ENCODE measurements at places on chromosomes 6 and 20.

- no peak for DNase-seq
These were observed 164.5 kb downstream of the GRM4 start for GRCh38 chr6:33981421-33981820.

DNA sequence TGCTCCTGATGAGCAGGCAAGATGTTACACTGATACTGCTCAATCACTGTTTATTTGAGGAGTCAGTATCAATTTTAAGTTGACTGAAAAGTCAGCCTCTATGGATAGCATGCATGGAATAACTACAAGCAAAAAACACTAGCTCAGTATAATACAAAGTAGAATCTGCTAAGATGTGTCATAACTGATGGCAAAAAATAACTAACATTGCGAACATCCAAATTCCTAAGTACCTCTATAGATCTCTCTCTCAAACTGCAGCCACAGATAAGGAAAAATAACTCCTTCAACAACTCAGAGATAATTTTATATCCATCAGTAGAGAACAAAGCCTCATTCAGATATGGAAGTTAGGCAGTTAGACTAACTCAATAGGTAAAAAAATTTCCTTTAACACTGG, 16.3 kb downstream of the HDAC2 start:
- no peak for DNase-seq

GRCh38 chr6:71478834-71479541, 190.4 kb downstream of the OGFRL1 start:
- no peak for DNase-seq

DNA sequence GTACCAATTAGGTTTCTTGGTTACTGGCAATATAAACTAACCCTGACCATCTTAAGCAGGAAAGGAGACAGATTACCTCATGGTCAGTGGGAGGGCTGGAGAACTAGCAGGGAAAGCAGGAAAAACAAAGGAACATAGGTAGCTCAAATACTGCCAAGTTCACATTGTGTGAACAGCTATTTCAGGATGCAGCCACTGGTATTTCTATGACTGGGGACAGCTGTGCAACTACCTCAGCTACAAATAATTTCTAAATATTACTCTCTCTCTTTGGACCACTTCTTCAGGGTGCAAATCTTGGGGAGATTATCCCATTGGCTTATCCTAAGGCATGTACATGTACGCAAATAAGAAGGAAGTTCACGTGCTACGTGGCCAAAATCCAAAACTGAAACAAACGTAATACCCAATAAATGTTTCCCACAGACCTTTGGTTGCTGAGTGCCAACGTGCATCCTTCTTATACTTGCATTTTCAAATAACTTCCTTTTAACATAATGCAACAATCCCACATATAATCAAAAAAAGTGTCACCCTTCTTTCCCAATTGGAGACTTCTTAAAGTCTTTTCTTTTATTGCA, 180.9 kb downstream of the PHF3 start:
- no peak for DNase-seq

GRCh38 chr20:45354423-45355208, 6.4 kb upstream of the SDC4 start:
- DNase-seq = no peak

DNA sequence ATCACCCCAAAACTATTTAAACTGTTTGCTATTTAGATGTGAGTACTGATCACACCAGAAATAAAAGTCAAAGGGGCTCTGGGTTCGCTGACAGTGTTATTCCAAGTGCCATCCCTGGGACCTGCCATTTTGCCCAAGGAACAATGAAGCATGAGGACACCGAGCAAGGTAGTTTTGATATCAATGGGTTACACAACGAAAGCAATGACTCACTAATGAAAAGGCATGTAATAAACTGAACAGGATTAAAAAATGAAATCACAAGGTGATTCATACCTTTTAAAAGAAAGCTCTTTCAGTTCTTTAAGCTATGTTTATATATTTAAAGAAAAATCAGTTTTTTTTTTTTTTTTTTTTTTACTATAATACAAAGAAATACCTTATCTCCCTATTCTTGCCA, 102.0 kb downstream of the HS3ST5 start:
- DNase-seq = no peak

DNA sequence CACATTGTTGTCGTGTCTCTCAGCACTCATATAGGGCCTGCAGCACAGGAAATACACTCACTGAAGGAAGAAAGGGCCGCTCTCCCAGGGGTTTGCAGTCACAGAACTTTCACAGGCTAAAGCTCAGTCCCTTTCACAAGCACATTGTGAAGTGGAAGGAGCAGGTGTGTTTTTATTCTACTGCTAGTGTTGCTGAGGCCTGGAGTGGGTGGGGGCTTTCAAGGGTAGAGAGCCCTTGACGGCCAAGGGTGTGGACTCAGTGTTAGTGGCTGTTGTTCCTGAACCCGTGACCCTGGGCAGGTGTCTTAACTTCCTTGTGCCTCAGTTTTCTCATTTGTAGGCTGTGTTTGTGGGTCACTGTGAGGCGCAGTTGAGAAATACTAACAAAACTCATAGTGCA, 66.2 kb upstream of the SLC22A1 start:
- DNase-seq = no peak

DNA sequence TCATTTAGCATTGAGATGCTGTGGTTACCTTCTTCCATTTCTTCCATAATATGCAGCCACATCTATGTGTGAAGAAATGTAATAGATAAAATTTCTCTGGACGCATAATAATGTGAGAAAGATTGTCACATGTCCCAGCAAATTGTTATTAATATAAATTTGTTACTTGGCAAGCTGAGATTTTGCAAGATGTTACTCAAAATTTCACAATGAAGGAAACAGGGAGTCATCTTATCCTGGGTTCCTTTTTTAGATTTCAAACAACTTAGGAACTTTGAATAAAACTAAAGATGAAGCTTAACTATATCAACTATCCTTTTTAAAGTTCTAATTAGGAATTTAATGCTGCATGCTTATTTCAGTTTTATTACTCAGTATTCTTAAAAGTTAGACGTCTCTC, 3.6 kb downstream of the ESR1 start:
- DNase-seq = no peak

DNA sequence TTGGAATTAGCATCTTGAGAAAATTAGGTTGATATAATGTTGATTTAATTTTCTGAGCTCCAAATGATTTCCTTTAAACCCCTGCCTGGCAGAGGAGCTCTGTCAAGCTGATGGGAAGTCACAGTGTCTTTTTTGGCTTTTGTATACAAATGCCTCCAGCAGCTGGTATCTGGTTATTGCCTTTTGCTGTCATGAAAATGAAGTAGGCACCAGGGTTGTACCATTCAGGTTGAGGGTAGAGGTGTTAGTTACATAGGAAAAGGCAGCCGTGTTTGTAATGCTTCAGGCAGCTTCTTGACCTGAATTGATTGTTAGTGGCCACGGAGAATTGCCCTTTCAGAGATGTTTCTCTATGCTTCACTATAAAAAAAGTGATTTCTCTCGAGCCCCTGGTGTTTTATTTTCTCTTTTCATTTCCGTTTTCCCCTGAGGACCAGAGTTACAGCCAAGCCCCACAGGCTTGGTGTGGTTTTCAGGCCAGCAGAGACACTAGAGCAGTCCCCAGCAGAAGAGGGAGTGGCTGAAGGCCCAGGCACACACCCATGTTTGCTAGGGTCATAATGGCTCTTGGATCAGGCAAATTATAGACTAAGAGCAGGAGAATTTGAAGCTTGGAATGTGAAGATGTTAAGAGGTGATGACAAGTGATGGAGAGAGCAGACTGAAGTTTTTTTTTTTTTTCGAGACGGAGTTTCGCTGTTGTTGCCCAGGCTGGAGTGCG, 21.6 kb downstream of the CMTR1 start:
- no peak for DNase-seq

DNA sequence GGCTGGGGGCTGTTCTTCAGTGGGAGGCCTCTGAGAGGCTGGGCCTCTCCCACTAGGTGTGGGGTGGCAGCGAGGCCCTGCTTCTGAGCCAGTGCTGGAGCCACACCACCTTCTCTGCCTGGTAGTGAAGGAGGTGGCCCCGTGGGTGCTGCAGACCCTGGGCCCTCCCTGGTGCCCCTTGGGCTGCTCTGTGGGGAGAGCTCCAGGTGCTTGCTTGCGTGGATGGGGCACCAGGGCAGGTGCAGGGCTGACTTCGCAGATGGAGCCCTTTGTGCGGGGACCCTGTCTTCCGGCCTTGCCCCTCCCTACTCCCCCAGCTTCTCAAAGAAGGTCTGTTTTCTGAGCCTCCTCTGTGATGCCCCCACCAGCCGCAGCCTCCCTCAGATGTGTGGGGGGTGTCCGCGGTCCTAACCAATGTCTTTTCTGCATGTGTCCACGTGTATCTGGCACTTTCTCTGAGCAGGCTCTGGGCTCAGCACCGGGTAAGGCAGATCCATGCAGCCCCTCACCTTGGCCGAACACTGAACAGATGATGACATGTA, 17.2 kb upstream of the MYT1 start:
- no peak for DNase-seq

DNA sequence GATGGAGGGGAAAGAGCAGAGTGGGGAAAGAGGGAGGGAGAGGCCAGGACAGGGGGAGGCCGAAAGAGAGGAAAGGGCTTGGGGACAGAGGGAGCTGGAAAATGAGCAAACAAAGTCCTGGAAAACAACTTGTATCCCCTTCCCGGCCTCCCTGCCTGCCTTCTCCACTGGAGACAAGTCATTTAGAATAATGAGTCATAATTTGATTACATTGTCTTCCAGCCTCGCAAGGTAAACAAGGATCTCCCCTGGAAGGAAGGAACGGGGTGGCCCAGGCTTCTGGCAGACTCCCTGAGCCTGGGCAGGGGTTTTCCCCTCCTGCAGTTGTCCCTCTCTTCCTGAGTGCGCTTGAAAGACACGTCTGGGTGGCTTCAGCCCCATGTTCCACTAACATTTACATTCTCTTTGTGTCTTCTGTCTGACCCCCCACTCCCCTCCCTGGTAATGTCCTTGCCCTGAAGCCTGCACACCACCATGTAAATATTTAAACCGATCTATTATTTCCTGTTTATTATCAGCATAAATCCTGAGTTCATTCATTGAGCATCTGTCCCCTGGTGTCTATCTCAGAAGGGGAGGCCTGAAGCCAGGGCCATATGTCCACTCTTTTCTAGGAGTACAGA, 12.1 kb upstream of the MRPS18A start:
- DNase-seq = no peak

DNA sequence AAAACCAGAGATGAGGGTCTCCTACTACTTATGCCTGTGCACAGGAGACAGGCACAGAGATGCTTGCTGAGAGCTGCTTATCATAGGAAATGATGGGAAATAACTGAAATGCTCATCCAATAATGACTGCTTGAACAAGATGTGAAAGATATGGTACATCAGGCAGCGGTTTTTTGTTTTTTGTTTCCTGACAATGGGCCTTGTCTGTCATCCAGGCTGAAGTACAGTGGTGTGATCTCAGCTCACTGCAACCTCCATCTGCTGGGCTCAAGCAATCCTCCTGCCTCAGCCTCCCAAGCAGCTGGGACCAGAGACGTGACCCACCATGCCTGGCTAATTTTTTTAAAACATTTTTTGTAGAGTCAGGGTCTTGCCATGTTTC, 1.2 kb upstream of the RIPOR3 start:
- no peak for DNase-seq

- DNase-seq = no peak
These were observed 204.4 kb downstream of the SAMD5 start for GRCh38 chr6:147712841-147713240.

DNA sequence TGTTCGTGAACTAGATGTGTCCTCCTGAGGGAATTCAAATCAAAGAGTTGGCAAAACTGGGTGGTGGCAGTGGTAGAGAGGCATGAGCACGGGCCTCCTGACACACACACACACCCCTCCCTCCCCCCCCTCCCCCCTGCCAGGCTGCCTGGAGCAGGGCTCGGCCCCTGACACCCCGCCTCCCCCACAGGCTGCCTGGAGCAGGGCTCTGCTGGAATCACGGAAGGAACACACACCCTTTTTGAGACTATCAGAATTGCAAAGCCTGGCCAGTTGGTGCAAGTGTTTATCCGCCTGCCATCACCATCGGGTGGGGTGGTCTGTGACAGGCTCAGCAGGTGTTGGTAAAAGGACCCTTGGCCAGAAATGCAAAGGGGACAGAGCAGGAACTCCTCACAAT, 59.0 kb downstream of the FAM120B start:
- DNase-seq = no peak

GRCh38 chr20:25470045-25470444, 62.6 kb downstream of the GINS1 start:
- DNase-seq = peak; percentile 83

- no peak for DNase-seq
These were observed 31.9 kb downstream of the TTI1 start for GRCh38 chr20:38001173-38001875.

DNA sequence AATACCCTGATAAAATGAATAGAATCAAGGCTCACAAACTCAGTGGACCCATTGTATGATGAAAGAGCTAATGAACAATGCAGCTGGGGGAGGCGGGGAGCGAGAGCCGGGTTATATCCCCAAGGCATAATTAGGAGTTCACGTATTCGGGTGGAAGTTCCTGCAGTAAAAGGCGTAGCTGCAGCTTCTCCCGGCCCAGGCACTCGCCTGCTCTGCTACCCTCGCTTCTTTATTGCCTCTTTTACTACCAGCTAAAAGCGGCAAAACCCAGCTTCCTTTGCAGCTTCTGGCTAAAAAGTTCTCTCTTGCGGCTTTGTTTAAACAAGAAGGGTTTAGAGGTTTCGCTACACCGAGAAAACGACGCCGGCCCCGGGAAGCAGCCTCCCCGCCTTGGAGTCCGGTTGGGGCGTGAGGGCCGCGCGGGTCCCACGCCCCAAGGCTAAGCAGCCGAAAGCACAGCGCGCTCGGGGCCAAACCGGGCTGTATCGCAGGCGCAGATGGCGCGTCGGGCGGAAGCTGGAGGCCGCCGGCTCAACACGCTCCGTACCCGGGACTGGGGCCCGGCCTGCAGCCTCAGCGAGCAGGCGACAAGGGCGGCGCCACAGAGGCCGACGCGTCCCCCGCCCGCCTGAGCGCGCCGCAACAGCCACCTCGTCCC, 1.6 kb downstream of the ZBTB2 start:
- peak; percentile 76 for DNase-seq
